ENCODE measurements at places on chromosomes 7 and 10.

GRCh38 chr10:8100366-8100765 lies 45.9 kb downstream of the GATA3 start:
- DNase-seq: no peak

DNA sequence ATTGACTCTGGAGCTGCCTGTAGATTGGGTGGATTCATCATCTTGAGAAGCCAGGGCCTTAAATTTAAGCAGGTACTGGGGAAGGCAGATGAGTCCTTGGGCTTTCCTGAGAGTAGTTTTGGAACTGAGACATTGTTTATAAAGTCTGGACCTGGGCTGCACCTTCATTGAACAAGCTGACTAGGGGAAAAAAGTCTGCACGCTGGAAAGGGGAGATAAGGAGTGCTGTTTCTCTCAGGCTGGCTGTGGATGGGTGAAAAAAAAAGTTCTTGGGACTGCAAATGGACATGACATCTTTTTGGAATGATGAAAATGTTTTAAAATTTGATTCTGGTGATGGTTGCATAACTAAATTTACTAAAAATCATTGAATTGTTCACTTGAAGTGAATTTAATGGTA lies 12.0 kb downstream of the SEC24C start:
- DNase-seq: no peak

GRCh38 chr7:20474249-20474648 lies 141.2 kb upstream of the ABCB5 start:
- DNase-seq: no peak

GRCh38 chr7:42340436-42340835 lies 103.4 kb upstream of the GLI3 start:
- no peak for DNase-seq

DNA sequence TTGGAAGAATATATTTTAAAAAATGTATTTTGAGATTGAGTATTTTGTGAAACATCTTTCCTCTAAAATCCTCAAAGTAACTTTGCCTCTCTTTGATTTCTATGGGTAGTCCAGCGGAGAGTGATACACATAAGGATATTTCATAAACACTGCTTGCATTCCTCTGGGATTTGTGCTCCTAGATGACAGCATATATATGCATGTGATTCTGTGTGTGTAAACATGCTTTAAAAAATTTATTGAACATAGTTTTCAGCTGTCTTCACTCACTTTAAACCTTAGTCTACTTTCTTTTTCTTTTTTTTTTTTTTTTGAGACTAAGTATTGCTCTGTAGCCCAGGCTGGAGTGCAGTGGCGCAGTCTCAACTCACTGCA lies 84.6 kb downstream of the KAT6B start:
- DNase-seq: no peak

DNA sequence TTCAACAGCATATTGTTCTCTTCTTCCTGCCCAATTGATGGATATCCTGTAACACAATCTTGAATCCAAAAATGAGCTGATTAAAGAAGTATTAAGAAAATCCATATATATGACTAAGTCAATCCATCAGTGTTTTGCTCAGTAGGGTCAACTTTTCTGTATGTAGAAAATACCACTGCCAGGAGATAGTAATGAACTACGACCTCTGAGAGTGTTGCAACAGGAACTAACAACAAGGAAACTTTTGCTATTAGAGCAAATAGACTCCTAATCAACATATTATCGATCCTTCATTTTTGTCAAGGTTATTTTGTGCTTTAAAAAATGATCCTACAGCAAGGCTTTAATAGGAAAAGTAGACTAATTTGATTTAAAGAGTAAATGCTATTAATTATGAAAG lies 405.3 kb upstream of the ETV1 start:
- DNase-seq: no peak

DNA sequence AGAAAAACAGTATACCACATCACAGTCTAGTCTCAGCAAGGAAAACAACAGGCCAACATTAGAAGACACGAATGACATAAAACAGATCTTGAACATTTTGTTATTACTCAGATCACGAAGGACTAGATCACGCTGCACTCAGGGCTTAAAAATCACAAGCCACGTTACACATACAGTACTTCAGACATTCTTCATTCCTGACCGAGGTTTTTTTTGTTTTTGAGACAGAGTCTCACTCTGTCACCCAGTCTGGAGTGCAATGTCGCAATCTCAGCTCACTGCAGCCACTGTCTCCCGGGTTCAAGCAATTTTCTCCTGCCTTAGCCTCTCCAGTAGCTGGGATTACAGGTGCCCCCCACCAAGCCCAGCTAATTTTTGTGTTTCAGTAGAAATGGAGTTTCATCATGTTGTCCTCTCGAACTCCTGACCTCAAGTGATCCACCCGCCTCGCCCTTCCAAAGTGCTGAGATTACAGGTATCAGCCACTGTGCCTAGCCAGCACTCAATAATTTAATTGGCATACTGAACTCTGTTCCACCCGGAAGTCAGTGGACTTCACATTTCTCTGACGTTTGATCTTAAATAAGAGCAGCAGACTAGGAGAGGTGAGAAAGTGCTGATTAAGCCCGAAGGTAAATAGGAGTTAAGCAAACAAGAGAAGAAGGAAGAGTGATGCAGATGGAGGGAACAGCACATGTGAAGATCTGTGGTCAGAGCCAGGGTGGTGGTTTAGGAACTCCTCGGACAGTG lies 3.5 kb downstream of the AIMP2 start:
- no peak for DNase-seq

GRCh38 chr10:129728905-129729795 lies 234.9 kb downstream of the EBF3 start:
- no peak for DNase-seq

DNA sequence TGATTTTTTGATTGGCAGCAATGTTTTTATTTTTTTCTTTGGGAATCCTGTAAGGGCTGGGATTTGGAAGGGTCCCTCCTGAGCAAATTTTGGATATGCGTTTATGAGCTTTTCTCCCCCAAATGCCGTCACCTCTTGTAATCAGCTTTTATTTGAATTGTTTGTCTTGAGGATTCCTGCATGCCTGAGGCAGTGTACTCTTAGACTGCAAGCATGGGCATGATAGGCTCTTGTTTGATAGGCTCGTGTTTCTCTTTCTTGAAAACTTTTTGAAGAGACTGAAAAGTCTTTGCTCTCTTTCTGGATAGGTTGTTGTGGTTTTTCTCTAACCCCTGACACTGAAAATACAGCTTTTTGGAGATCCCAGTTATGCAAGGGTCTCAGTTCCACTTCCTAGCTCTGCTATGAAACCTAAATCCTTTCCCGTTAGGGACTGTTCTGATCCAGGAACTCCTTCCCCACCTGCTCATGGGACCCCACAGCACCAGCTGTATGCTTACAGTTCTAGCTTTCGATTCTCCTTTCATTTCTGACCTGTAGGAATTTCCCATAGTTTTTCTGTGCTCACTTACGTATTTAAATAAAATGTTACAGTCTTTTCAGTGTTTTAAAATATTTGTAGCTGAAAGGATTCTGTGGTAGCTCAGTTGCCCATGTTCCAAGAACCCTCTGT lies 17.2 kb downstream of the TSPAN13 start:
- no peak for DNase-seq

DNA sequence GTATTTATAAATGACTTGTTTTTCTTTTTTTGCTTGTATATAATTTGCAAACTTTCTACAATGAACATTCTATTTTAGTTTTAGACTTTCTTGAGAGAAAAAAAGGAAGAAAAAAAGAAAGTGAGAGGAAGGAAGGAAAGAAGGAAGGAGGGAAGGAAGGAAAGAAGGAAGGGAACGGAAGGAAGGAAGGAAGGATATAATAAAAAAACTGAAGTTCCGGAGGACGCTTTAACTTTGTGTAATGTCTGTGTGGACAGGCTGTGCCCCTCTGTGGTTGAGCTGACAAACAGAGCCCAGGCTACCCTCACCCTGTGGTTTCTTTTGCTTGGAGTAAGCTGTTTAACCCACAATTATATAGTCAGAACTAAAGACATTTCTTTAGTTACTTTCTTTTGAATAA lies 108.7 kb downstream of the SEMA3D start:
- DNase-seq: no peak

DNA sequence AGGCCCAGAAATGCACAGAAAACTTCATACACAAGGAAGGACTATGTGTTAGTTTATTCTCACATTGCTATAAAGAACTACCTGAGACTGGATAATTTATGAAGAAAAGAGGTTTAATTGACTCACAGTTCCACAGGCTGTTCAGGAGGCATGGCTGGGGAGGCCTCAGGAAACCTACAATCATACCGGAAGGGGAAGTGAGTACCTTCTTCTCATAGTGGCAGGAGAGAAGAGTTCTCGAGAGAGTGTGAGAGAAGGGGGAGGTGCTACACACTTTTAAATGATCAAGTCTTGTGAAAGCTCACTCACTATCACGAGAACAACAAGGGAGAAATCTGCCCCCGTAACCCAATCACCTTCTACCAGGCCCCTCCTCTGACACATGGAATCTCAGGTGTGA lies 16.8 kb upstream of the RAMP3 start:
- DNase-seq: no peak

DNA sequence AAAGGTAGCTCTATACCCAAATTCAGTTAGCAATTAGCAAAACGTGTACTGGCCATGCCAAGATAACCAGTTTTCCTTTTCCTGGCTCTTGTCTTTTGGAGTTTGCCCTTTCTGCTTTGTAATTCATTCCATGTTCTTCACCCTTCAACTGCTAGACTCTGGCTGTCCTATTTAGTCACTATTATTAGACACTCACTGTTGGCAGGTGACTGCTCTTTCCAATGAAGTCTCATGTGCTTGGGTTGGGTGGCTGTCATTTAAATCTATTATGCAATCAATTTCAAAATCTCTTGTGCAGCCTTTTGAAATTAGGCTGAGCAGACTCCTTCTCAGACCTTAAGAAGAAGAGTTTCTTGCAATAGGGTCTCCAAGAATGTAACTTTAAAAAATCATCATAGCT lies 266.5 kb downstream of the GPR158 start:
- no peak for DNase-seq

- no peak for DNase-seq
These were observed 137.6 kb downstream of the NRP1 start for GRCh38 chr10:33196710-33197491.

DNA sequence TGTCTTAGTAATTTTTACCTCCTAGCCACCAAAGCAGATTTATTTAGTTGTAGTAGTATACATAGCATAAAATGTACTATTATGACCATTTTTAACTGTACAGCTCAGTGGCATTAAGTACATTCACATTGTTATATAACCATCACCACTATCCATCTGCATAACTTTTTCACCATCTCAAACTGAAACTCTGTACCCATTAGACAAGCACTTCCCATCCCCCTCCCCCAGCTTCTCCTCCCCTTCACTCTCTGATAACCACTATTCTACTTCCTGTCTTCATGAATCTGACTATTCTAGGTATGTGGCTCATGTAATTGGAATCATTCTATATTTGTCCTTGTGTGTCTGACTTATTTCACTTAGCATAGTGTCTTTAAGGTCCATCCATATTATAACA lies 71.9 kb downstream of the MRPL32 start:
- no peak for DNase-seq

DNA sequence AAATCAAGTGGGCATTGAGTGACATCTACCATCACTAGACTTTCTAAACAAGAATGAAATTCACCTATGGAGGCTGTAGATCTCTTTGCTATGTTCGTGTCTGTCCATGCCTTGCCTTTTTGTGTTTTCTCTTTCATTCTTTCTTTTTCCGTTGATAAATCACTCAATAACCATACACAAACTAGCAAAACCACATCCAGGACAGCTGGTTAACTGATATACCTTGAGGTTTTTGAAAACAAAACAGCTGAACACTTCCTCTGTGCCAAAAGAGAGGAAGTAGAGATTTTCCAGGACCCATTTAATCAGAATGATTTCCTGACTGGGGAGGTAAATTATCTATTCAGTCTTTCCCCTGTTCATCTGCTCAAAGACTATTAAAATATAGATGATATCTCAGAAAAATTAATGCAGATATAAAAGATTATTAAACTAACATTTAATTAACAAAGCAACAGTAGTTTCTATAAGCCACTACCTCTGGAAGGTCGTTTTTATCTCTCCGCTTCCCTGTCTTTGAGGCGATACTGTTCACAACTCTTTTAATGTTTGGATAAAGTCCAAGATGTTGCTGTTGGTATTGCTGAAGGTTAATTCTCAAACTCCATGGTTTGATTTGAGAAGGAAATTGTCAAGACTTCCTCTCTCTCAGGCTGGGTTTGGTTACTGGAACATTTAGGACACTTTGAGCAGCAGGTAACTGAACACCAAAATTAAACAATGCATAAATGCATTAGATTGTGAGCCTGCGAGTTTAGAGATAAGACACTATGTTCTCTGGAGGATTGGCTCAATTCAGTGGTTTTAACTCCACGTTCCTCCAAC lies 24.4 kb upstream of the C10orf67 start:
- DNase-seq: no peak

GRCh38 chr10:7826971-7827370 lies 8.7 kb downstream of the TAF3 start:
- DNase-seq: no peak

DNA sequence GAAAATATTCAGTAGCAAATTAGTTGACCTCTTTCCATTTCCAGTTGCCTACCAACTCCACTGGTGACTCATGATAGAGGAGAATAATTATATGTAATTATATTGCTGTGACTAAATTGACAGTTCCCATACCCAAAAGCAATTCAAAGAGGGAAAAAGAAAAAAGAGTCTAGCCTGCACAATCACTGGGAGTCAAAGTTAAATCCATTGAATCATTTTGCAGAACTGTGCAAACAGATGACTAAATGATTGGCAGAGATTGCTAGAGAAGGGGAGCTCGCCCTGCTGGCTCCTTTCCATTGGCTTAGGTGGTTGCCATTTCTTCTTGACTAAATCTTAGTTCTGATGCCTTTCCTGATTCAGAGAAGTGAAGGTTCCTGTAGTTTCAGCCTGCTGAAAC lies 1228.6 kb upstream of the SORCS1 start:
- no peak for DNase-seq

- DNase-seq: no peak
These were observed 7.3 kb upstream of the MAFK start for GRCh38 chr7:1523208-1523607.

DNA sequence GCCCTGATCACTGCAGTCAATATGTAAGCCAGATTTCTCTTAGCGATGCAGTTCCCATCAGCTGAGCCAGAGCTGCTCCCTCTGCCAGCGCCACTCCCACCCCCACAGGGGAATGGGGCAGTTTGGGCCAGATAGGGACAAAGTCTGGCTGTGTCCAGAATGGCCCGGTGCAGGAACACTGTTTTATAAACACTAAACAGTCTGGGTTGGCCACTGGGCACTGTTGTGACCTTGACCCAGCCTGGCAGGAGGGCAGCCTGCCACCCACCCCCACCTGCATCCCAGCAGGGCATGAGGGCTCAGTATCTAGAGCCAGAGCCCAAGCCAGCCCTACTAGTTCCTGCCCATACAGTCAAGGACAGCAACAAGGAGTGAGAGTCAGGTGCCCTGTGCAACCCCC lies 1.3 kb downstream of the OGDHL start:
- DNase-seq: peak; percentile 30

DNA sequence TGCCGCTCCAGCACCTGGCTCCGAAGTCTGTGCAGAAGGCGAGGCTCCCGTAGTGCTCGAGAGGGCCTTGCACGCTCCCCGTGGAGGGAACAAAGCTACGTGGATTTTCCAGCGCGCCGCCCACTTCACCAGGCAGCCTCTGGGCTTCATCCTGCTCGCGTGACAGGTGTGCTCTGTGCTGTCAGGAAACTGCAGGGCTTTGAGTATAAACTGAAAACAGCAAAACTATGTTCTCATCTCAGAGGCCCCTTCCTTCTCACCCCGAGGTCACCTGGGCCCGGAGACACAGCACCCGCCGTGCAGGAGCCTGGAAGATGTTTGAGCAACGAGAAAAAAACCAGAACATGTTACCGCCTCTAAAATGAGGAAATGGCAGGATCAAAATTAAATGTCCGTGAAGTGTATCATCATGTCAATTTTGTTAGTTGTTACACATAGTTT lies 17.6 kb upstream of the GPR146 start:
- no peak for DNase-seq

All from D341Med (cell line).